Uterine smooth muscle cell (primary cell): ENCODE measurements at places on chromosomes 1 and 21. TPM values are rescaled to one million over a fixed set of nuclear protein-coding genes. Genes with fewer than 3 reads are reported as not detected.

Gene FNBP1L
- total RNA-seq, result 11.8 and 15.1 TPM in 2 replicates

Gene RGSL1
- total RNA-seq, result not detected in 2 replicates

Gene TMEM81
- total RNA-seq, result 1.1 and 1.2 TPM in 2 replicates

Gene OSBPL9
- total RNA-seq, result 82.1 and 83.5 TPM in 2 replicates

Gene UBL4B
- total RNA-seq, result not detected in 2 replicates

Gene DNM3
- 1.1 and 2.1 TPM in 2 replicates for total RNA-seq

Gene FCGR3B
- total RNA-seq, result not detected in 2 replicates

Gene CLCA4
- not detected in 2 replicates for total RNA-seq

Gene CHI3L2
- 0.22 and 1.2 TPM in 2 replicates for total RNA-seq

Gene ZMPSTE24
- total RNA-seq, result 83.4 and 93.2 TPM in 2 replicates

Gene SOX13
- total RNA-seq, result 3.0 and 4.5 TPM in 2 replicates

Gene HTR6
- total RNA-seq, result under 0.01 TPM in 1 of 2 replicates, not detected in the other

Gene C1orf232
- total RNA-seq, result not detected in 2 replicates

Gene OBSCN
- total RNA-seq, result 10.7 and 31.2 TPM in 2 replicates

Gene GPA33
- total RNA-seq, result not detected in 2 replicates

Gene NOS1AP
- total RNA-seq, result 0.37 and 0.44 TPM in 2 replicates

Gene AGT
- total RNA-seq, result 0.22 and 0.50 TPM in 2 replicates

Gene CR1L
- not detected in 2 replicates for total RNA-seq

Gene TLR5
- under 0.01 TPM in 1 of 2 replicates, not detected in the other for total RNA-seq

Gene DNAI4
- 3.3 and 7.2 TPM in 2 replicates for total RNA-seq
